Activated CD4-positive, alpha-beta T cell treated with anti-CD3 and anti-CD28 coated beads for 36 hours (primary cell): ENCODE measurements at places on chromosomes 7 and 10.

DNA sequence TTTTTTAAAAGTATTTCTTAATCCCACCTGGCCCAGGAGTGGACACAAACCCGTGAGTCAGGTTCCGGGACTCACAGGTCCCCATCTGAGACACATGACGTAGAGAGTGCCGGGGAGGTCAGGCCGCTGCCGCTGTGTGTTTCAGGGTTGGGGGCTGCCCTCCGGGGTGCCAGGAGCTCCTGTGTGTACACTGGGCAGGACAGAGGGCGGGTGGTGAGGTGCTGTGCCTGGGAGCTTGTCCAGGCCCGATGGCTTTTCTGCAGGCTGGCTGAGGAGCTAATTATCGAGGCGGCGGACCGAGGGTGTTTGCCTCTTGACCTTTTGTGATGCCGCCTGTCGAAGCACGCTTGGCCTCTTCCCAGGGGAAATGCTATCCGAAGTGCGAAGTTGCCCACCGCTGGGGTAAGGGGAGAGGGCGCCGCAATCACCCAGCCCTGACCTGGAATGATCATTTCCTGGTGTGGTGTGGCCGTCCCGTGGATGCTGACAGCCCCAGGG lies 42.1 kb downstream of the FOXL3 start:
- peak; percentile 5 for DNase-seq

DNA sequence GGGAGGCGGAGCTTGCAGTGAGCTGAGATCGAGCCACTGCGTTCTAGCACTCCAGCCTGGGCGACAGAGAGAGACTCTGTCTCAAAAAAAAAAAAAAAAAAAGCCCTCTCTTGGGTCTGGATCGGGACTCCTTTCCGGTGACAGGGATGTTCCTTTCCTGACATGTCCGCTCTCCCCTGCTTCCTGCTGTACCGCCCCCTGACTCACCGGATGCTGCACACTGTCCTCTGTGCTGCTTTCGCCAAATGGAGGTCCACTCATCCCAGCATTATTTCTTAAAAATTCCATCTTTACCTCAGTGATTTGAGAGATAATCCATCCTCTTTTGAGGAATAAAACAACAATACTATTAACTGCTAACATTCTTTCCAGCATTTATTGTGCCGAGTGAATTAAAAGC lies 113.8 kb upstream of the EEPD1 start:
- DNase-seq: no peak

GRCh38 chr10:28920091-28920490 lies 242.8 kb downstream of the BAMBI start:
- no peak for DNase-seq

- DNase-seq: peak; percentile 44
Measured at GRCh38 chr10:30736685-30737232, 107.2 kb upstream of the LYZL2 start.

- DNase-seq: peak; percentile 24
Measured at GRCh38 chr10:117168729-117169128, 28.6 kb upstream of the KCNK18 start.

DNA sequence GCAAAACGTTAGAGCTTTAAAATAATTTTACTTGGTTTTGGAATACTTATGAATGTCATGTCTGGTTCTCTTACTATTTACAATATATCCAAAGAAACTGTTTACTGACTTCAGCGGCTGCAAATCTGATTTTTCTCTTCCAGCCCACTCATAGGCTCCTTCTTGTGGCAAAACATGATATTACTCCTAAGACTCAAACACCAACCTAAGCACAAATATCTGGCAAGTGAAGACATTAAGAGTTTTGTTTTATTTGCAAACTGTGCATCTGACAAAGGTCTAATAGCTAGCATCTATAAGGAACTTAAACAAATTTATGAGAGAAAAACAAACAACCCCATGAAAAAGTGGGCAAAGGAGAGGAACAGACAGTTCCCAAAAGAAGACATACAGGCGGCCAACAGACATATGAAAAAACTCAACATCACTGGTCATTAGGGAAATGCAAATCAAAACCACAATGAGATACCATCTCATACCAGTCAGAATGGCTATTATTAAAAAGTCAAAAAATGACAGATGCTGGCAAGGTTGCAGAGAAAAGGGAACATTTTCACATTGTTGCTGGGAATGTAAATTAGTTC lies 20.3 kb upstream of the GJC3 start:
- no peak for DNase-seq

DNA sequence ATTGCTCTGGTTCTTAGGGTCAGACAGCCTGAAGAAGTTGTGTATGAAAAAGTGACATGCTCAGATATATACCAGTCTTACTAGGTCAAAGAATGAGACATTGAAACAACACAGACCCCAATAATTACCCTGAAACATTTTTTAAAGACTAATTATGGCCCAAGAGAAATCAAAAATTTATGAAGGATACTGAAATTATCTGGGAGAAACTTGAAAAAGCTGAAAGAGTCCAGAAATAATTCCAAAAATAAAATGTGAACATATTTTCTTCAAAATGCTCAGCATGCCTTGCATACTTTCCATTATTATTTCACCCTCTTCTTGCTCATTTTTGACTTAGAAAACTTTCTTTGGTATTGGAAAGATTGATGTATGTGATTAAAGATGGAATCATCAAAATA lies 198.9 kb upstream of the CCDC6 start:
- DNase-seq: no peak

GRCh38 chr7:139645572-139646523 lies 122.4 kb downstream of the CLEC2L start:
- peak; percentile 92 for DNase-seq

- no peak for DNase-seq
Measured at GRCh38 chr10:103885617-103886016, 30.2 kb upstream of the SH3PXD2A start.

DNA sequence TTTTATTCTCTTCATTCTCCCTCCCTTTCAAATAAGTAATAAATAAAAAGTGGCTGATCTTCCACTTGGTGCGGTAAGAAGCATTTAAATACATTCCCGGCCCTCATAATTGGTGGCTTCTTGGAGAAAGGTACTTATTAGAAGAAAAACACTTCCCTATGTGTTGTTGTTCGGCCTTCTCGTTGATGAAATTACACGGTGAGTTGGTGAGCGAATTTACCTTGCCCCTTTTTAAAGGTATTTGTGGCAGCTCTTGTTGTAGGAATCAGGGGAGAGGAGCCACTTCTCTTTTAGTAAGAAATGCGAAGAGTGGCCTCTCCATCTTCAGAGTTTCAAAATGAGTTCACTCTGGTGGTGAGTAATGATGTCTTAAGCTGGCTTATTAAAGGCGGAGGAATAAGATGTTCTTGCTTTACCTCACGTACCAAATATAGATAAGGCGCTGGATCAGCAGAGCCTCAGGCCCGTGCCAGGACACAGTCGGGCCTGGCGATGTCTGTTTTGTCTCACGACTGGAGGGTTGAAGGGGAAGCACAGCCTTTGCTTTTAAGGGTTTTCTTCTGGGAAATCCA lies 135.9 kb downstream of the CUX1 start:
- peak; percentile 38 for DNase-seq

DNA sequence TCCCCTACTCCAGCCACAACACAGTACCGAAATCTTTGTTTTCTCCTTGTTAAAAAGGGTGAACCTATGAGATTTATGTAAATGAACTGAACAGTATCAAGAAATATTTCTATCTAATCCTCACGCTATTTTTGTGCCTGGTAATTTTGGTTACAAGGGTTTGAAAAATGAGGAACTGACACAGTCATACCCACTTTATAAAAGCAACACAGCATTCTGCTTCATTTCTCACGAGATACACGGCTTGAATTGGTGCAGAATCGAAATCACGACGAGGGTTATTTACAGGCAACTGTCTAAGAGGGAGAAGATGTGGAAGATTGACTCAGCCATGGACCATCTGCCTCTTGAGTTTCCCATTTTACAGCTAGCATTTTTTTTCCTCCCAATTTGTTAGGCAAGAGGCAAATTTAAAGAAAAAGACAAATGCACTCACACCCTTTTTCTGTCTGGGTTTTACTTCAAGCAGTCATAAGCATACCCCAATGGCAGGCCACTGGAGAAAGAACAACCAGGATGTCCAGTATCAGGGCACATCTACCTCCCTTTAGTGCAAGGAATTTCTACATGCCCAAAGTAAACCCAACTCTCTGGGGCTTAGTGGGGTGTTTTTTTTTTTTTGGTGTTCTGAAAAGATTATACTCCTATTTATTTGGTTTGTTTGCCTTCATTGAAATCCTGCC lies 108.1 kb downstream of the ITGB8 start:
- DNase-seq: no peak

DNA sequence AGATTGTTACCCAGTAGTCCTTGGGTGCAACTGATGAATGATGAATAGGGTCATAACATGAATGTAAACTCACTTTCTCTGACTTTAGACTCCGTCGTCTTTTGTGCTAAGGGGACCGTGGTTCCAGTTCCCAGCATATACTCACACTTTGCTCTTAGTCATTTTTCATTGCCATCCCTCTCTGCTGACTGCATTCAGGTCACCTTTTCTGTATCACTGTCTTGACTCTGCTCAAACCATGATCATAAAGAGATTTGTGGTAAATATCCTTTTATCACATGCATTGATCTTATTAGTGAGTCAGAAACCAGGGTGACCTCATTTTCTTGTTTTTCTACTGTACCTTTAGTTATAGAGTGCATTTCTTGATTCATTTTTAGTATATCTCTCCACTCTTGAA lies 141.1 kb upstream of the AGR3 start:
- DNase-seq: peak; percentile 48

GRCh38 chr10:74333174-74333573 lies 182.2 kb downstream of the ADK start:
- no peak for DNase-seq

DNA sequence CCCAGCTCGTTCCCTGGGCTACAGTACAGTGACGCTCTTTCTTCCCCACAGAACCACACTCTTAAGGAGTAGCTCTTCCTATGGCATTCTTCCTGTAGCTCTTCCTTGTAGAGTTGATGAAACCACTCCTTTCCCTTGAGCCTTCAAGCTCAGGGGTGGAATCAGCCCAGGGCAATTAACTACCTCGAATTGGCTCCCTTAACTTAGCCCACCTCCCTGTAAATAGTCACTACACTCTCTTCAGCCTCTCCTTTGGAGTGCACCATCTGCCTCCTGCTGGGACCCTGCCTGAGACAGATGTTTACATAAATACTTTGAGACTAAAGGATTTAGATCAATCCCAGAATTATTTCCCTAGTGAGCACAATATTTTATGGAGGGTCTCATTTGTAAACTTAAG lies 537.8 kb upstream of the AUTS2 start:
- no peak for DNase-seq

GRCh38 chr7:22202141-22202540 lies 154.8 kb downstream of the RAPGEF5 start:
- no peak for DNase-seq

DNA sequence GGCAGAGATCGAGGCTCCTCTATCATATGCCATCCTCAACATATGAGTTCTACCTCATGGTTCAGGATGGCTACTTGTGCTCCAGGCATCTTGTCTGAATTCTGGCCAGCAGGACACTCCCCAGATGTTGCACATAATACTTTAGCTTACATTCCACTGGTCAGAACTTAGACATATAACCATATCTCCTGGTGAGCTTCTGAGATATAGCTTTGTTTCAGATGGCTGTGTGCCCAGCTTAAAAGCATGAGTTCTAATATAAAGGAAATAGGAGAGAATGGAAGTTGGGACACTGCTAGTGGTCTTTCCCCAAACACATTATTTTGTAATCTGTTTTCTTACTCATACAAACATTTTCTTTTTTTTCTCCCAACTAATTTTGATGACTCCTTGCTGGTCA lies 50.8 kb upstream of the IFRD1 start:
- DNase-seq: no peak
